ENCODE measurements at places on chromosomes 12 and 14.

- peak; percentile 41 for DNase-seq
Observed at GRCh38 chr12:131092901-131093603, 139.3 kb downstream of the ADGRD1 start.

DNA sequence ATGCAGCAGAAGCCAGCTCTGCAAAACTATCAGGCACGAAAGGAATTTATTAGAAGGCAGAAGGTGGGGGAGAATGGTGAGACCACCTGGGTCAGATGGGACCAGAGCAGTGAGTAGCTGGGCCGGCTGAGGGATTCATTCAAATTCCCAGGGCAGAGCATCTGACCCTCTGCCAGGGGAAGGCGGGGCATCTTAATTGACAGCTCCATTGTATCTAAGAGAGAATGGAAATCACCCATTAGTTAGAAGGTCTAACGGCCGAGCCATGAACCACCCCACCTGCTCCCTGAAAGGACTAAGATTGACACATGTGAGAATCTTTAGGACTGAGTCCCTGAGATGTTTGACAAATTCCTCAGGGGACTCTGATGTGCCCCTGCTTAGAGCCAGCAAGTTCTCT, 83.7 kb downstream of the PHETA1 start:
- DNase-seq, result no peak

DNA sequence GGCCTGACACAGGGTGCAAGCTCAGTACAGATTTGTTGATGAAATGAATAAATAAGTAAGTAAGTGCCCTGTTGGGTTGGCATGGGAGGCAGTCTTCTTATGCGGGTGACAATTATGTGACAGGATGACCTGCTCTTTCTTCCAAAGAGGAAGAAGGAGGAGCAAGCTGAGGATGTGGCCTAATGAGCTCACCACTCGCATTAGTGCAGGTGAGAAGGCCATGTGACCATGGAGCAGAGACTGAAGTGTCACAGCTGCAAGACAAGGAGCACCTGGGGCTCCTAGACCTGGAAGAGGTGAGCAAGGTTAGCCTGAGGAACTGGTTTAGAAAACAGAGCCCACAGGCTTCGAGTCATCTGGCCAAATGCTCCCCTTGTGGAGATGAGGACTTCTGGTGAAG, 34.9 kb downstream of the LRTM2 start:
- DNase-seq, result no peak

GRCh38 chr14:30681752-30682355, 59.7 kb downstream of the SCFD1 start:
- DNase-seq, result no peak

GRCh38 chr12:2876431-2877046, 435 bp downstream of the FOXM1 start:
- DNase-seq, result peak; percentile 49

DNA sequence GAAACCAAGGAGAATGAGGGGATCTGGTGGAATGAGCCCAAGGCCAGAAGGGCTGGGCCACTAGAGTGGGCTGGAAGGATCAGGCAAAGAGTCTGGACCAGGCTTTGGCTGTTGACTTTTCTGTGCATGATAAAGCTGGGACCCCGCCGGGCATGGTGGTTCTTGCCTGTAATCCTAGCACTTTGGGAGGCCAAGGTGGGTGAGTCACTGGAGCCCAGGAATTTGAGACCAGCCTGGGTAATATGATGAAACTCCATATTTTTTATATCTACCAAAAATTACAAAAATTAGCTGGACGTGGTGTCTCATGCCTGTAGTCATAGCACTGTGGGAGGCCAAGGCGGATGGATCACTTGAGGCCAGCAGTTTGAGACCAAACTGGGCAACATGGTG, 393 bp upstream of the KLHL33 start:
- no peak for DNase-seq

- no peak for DNase-seq
Observed at GRCh38 chr14:62159314-62159713, 397.1 kb downstream of the SNAPC1 start.

DNA sequence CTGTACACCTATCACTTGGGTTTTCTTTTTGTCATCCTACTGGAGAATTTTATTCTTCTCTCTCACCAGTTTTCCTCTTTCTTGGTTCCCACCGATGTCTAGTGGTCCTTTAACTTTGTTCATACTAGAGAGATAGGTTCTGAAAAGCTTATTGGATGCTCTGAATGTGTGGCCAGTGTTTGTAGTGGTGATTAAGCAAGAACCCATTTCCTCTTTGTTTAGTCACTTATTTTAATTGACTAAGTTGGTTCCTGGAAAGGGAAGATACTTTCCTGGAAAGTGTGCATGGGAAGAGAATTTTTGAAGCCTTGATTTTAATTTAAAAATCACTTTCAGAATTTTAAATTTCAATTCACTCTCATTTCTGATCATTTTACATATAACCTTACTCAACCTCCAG, 127.2 kb downstream of the OTOGL start:
- DNase-seq, result no peak
